SJCRH30 (cell line): ENCODE measurements at places on chromosomes 1 and 21. TPM values are rescaled to one million over a fixed set of nuclear protein-coding genes. Genes with fewer than 3 reads are reported as not detected.

- DNase-seq = peak; percentile 64
- peak overlapping the region; percentile 25 for H3K27ac ChIP-seq
- peaks cover 8% of the 10 kb centered on the region for H3K4me1 ChIP-seq
- no peak overlapping the region for H3K4me3 ChIP-seq
Measured at GRCh38 chr1:58968360-58968952, 184.6 kb upstream of the JUN start.

DNA sequence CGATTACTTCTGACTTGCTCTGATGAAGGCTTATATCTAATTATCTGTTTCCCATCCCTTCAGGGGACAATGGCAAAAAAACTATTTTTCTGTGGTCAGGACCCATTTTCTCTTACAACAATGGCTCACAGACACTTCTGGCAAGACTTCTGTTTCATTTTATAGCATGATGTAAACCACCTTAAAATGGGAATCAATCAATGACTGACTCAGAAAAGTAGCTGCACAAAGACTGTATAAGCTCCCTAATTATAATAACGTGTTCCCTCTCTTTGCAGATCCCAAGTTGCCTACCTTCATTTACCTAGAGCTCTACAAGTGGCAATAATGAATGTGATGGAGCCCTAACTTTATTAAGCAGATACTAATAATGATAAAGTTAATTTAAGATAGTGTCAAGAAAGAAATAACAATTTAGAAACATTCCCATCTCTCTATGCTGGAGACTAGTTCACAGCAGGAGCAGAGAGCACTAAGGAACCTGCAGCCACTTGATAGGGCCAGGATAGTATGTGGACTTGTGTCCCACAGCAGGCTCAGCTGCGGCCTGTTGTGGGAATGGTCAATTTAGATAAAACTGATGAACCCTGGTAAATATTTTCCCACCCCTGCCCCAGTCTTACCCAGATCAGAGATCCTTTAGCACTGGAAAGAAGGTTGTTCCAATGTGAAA, 538 bp downstream of the GBP2 start:
- no peaks in the 10 kb centered on the region; the same call in 1 of the 2 replicates for H3K27me3 ChIP-seq
- no peak for DNase-seq
- H3K4me3 ChIP-seq = peak overlapping the region; percentile 14; the same call in 1 of the 2 replicates

GRCh38 chr1:43009274-43009673, 50.6 kb upstream of the SLC2A1 start:
- 0 out of 2 replicates have a peak, but pooled peaks cover 3% of the 10 kb centered on the region for H3K4me1 ChIP-seq
- no peak overlapping the region for H3K4me3 ChIP-seq
- DNase-seq = no peak
- H3K36me3 ChIP-seq = no peaks in the 10 kb centered on the region
- H3K27me3 ChIP-seq = 0 out of 2 replicates have a peak, but pooled peaks cover under 1% of the 10 kb centered on the region

The SF3B4 gene
- total RNA-seq = 32.6 and 34.9 TPM in 2 replicates

The ENTREP3 gene
- total RNA-seq = 12.1 and 12.7 TPM in 2 replicates

- no peaks in the 10 kb centered on the region for H3K36me3 ChIP-seq
- no peak overlapping the region for H3K4me3 ChIP-seq
Measured at GRCh38 chr1:152884085-152884484, 6.0 kb downstream of the SMCP start.

DNA sequence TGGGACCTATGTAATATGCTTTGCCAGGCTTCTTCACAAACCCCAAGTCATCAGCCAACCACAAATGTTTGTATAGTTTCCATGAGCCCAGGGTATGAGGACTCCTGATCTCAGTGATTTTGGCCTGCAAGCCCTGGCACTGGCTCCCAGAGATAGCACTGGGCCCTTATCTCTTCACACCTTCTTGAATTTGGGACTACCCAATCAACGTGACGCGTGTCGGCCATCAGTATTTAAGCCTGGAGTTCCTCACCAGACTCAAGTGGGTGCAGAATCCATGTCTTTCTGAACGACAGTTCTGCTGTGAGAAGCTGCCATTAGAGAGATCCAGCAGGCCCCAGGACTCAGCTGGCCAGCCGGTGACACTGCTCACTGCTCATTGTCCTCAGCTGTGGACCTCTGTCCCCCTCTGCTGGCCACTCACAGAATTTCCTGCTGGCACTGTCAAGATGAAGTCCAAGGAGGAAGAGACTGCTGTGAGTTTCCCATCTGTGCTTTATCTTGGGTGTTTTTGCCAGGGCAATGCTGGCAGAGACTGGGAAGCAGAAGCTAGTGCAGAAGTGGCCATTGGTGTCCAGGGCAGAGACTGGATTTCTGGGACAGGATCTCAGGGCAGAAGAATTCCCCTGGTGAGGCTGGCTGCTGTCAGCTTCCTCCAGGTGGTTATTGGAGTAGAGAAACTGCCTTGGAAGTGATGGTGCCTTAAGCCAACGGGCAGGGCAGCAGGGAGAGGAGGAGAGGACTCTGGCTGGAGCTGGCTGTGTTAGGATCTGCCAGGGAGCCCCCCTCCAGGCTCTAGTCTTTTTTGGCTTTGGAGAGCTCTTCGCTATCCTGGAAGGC, 28.4 kb downstream of the TMCC2 start:
- no peaks in the 10 kb centered on the region for H3K27me3 ChIP-seq
- no peak overlapping the region for H3K4me3 ChIP-seq
- no peaks in the 10 kb centered on the region for H3K36me3 ChIP-seq

- no peaks in the 10 kb centered on the region for H3K4me1 ChIP-seq
- no peak overlapping the region for H3K27ac ChIP-seq
- DNase-seq = no peak
- no peak overlapping the region for H3K4me3 ChIP-seq
Measured at GRCh38 chr21:17636711-17637110, 24.0 kb upstream of the BTG3 start.

DNA sequence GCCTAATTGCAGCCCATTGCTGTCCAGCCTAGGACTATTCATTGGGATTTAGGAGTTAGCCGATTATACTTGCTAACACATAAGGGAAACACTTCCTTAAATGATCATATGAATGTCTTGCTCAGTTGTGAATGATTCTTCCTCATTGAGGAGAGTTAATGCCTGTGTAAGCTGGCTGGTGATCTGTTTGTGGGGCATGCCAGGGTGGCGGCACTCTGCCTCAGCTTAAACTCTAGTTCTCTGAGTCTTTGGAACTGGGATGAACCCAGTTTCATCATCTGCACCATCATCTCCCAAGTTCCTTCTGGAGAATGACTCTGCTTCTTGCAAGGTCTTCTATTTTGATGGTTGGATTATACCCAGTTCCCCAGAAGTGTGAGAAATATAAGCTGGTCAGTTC, 23.9 kb upstream of the SLAMF6 start:
- no peaks in the 10 kb centered on the region for H3K4me1 ChIP-seq
- DNase-seq = no peak
- H3K4me3 ChIP-seq = no peak overlapping the region

GRCh38 chr1:102546251-102546650, 549.5 kb upstream of the OLFM3 start:
- H3K27ac ChIP-seq = no peak overlapping the region
- DNase-seq = no peak
- no peaks in the 10 kb centered on the region for H3K36me3 ChIP-seq

DNA sequence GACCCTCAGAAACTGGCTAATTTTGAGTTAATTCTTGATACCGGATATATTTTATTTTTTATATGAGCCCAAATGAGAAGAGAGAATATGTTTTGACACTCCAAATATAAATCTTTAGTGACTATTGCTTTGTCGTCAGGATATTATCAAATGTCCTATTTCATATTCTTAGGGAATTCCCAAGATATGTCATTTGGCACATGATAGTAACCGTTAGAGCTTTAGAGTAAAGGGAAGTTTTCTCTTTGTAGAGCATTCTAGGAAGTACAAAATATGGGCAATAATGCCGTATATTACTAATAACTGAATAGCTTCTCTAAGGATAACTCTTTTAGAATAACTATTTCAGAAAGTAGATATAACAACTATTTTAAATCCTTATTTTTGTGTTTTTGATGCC, 8.3 kb upstream of the AMY2B start:
- DNase-seq = no peak
- no peaks in the 10 kb centered on the region for H3K36me3 ChIP-seq

DNA sequence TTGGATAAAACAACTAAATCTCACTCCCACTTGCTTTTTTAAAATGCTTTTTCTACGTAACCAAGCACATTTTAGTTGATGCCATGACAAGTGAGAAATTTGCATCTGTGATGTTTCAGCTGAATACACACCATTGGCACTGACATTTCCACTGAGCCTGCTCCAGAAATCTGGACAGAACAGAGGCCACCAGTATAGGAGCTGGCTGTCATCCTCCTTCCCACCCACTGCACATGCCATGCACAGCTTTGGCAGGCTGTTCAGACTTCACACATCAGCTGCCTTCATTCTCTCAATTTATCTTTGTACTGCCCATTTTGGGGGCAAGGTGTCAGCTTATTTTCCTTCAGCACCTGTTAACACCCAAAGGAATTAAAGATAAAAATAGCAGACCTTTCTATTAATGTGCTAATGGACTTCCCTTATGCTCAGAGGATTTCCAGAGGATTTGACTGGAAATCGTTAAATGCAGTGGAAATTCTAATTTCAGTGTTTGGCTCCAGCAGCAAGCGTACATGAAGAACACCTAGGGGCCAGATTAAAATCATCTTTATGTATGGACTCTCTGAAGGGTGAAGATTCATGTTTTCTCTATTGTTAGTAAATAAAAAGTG, 12.9 kb upstream of the PODN start:
- H3K36me3 ChIP-seq = peaks cover 18% of the 10 kb centered on the region
- no peak for DNase-seq
- no peak overlapping the region for H3K4me3 ChIP-seq
- no peak overlapping the region for H3K27ac ChIP-seq
- H3K27me3 ChIP-seq = no peaks in the 10 kb centered on the region

The PLPPR4 gene
- 0.25 and 0.30 TPM in 2 replicates for total RNA-seq

- DNase-seq = no peak
- H3K27ac ChIP-seq = no peak overlapping the region
- no peaks in the 10 kb centered on the region for H3K4me1 ChIP-seq
- no peak overlapping the region for H3K4me3 ChIP-seq
Measured at GRCh38 chr1:110453829-110454228, 2.9 kb downstream of the PROK1 start.

DNA sequence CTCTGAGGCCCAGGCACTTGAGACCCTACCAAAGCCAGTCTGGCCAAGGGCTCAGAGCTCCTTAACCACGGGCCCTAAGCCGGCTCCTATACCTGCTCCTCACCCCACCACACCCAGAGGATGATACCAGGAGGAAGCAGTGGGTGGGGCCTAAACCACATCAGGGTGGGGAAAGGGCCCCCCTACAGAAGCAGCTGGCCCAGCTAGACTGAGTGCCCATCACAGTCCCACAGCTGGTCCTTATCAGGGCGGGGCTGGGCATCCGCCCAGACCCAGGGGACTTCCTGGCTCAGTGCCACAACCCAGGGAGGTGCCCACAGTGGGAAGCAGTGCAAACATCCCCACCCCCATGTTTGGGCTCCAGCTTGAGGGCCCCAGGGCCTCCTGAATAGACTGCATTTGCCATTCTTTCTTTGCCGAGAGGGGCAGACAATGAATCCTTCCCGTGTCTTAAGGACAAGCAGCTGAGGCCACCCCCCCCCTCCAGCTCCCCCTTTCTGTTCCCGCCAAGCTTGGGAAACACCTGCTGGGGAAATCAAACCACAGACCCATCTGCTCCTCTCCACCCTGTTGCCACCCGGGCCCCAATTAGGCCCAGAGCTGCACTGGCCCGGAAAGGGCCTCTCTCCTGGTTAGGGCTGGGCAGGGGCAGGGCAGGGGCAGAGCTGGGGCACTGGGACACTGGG, 6.2 kb downstream of the E2F2 start:
- H3K36me3 ChIP-seq = peaks cover 15% of the 10 kb centered on the region
- H3K27ac ChIP-seq = peak overlapping the region; percentile 96
- H3K4me3 ChIP-seq = peak overlapping the region; percentile 1; the same call in 1 of the 2 replicates
- H3K27me3 ChIP-seq = no peaks in the 10 kb centered on the region
- H3K4me1 ChIP-seq = peaks cover 53% of the 10 kb centered on the region
- DNase-seq = peak; percentile 97

The UMODL1 gene
- total RNA-seq = 0.30 and 0.79 TPM in 2 replicates

DNA sequence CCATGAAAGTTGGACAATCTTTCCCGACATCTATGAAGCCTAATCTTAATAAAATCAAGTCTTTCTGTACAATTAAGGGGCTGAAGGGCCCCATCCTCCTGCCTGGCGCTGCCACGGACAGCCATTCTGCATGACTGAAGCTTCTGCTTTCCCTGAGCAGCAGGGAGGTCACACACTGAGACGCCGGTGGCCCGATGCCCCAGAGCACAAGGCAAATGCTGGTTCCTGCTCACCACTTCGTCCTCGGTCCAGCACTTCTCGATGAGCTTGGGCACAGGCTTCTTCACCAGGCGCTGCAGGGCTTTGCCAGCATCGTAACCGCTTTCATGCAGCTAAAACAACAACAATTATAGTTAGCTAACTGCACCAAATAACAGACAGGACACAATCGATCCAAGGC, 147.8 kb downstream of the SLC45A1 start:
- DNase-seq = no peak
- H3K27ac ChIP-seq = no peak overlapping the region
- peaks cover 22% of the 10 kb centered on the region; the same call in 1 of the 2 replicates for H3K4me1 ChIP-seq
- H3K27me3 ChIP-seq = no peaks in the 10 kb centered on the region
- H3K4me3 ChIP-seq = no peak overlapping the region
